ENCODE measurements at places on chromosomes 2 and 18.
A peak's percentile ranks its signal among the peaks of the same experiment; 100 is the strongest.

GRCh38 chr2:193267496-193268002, 1072.8 kb upstream of the TMEFF2 start:
- DNase-seq, result no peak

- no peak for DNase-seq
These were observed 2.1 kb downstream of the DHRS9 start for GRCh38 chr2:169071455-169071854.

- DNase-seq, result peak; percentile 55
These were observed 31.5 kb downstream of the TRABD2A start for GRCh38 chr2:84849271-84849952.

- no peak for DNase-seq
These were observed 302.7 kb upstream of the ZC3H15 start for GRCh38 chr2:186183406-186183805.

GRCh38 chr2:30708491-30709290, 98.6 kb downstream of the CAPN13 start:
- DNase-seq, result peak; percentile 43

DNA sequence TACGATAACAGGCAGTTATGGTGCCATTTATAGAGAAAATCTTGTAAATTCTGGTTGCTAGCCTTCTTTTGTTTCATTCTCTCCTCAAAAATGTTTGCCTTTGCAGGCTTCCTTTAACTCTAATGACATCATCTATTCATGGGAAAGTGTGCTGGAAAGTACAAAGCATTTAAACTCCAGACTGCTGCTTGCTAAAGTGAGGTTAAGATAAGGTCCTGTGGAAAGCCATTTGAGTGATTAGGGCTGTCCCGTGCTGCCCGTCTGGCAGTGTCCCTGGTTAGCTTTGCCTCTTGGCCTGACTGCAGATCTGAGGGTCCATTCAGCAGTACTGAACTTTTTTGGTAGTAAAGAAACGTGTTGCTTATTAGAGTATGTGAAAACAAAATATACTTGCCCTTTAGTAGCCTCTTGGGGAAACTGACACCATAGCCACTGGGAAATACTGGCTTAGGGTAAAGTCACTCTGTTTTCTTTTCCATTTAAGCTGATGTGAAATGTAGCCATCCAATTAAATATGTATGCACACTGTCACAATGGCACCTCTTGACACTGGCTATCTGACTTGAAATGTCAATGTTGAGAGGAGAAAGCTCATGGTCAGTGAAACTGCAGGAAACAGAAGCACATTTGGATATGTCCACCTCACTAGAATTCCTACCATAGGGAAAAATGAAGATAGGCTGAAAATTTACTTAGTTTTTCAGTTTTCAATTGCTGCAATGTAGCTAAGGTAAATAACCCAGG, 321.5 kb downstream of the SLC8A1 start:
- DNase-seq, result no peak

DNA sequence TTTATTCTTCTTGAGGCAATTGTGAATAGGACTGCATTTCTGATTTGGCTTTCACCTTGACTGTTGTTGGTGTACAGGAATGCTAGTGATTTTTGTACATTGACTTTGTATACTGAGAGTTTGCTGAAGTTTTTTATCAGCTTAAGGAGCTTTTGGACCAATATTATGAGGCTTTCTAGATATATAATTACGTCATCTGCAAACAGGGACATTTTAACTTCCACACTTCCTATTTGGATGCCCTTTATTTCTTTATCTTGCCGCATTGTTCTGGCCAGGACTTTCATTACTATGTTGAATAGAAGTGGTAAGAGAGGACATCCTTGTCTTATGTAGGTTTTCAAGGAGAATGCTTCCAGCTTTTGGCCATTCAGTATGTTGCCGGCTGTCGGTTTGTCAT, 425.4 kb upstream of the CHAC2 start:
- DNase-seq, result no peak

GRCh38 chr2:54499661-54500060, 43.5 kb downstream of the SPTBN1 start:
- no peak for DNase-seq

DNA sequence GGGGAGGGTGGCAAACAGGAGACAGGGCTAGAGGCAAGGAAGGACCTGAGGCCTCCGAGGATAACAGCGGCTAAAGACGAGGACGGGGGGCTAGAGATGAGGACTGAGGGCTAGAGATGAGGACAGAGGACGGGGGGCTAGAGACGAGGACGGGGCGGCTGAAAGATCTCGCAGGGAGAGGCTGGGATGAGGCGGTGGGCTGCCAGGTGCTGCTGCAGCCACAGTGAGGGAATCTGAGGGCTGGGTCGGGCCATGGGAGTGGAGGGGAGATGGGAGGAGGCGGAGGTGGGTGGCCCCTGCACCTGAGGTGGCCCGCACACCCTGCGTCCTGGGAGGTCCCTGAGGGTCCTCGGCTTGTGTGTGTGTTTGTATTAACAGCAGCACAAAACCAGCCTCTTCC, 350.2 kb upstream of the SALL3 start:
- DNase-seq, result no peak

GRCh38 chr18:46061387-46061786, 10.7 kb downstream of the PSTPIP2 start:
- DNase-seq, result no peak

DNA sequence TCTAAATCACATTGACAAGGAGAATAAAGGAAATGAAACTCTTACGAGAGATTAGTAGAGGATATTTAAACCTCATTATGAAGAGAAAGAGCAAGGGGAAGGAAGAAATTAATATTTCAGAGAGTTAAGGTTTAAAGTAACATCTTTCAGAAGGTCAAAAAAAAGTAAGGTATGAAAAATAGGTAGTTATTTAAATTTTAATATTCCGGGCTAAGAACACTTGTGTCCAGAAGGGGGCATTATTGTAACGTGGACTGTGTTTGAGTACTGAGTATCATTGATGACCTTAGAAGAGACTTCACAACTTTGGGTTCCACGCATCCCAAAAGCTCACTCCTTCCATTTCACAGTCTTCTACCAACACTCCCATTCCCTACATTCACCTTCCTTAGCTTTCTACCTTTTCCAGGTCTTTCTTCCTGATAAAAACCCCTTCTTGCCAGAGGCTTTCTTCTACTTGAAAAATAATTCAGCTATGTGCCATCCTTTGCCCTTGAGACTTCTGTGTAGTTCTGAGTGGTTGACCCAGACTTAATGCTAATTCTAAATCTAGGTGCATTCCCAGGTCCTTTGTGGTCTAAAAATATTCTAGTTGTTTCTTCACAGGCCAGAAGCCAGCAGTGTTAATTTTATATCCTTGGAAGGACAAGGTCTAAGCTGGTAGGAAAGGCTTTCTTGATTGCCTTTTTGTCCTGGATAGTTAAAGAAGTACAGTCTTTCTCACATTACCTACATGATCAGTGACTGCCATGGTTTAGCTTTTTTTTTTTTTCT, 16.5 kb downstream of the DYNC1I2 start:
- no peak for DNase-seq

GRCh38 chr2:188291617-188292347, at the start of gene GULP1:
Gene GULP1, plus strand, starts transcription at chr2:188291874. Its CDS starts 185,829 bp downstream, at chr2:188477703.
- DNase-seq, result peak; percentile 54

DNA sequence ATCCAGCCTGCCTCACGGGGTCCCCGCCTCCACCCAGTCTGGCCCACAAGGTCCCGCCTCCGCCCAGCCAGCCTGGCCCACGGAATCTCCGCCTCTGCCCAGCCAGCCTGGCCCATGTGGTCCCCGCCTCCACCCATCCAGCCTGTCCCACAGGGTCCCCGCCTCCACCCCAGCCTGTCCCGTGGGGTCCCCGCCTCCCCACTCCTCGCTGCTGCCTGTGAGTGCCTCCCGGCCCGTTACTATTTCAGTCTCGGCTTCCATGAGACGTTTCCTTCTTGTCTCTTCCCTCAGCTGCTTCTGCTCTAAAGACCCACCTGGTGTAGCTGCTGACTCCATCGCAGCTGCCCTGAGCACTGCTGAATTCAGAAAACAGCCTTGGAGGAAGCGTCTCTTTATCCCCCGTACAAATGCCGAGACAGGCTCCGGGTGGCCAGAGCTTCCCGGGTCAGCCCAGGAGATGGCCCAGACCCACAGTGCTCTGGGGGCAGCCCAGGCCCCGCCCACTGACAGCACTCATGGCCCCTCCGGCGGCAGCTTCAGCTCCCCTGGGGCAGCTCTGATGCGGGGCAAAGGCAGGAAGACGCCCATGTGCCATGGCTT, 69.8 kb downstream of the NFATC1 start:
- DNase-seq, result no peak

DNA sequence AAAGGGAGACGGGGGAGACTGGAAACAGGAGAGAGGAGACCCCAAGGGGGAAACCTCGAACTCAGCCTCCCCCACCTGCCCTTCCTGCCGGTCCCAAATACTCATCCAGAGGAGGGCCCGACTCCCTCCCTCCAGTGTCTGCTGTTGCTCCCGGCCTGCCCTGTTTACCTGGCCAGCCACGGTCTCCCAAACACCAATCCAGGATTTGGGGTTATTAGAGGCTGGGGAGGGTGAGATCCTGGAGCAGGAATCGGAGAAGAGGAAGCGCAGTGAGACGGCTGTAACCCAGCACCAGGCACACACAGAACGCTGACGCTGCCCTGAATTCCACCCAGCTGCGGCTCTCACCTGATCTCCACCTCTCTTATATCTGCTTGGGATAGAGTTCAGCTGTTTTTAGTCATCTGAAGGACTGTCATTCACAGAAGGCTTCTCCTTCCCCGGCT, 213.0 kb downstream of the TNS1 start:
- DNase-seq, result no peak

GRCh38 chr18:79819968-79820351, 22.2 kb downstream of the KCNG2 start:
- no peak for DNase-seq

DNA sequence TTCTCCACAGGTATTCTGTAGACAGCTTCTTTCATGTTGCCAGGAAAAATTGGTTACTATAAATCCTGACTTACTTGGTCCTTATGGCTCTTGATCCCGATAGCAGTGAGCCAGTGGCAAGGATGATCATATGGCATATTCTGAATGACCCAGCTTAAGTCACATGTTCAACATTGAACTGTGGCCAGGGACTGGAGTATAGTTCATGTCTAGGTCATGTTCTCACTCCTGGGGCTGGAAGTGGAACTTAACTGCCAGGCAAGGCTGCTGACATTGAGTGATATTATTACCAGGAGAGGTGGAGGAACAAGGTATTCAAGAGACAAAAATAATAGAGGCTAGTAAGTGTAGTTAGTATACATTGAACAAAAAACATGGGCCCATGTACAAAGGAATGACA, 26.2 kb downstream of the R3HDM1 start:
- DNase-seq, result no peak

DNA sequence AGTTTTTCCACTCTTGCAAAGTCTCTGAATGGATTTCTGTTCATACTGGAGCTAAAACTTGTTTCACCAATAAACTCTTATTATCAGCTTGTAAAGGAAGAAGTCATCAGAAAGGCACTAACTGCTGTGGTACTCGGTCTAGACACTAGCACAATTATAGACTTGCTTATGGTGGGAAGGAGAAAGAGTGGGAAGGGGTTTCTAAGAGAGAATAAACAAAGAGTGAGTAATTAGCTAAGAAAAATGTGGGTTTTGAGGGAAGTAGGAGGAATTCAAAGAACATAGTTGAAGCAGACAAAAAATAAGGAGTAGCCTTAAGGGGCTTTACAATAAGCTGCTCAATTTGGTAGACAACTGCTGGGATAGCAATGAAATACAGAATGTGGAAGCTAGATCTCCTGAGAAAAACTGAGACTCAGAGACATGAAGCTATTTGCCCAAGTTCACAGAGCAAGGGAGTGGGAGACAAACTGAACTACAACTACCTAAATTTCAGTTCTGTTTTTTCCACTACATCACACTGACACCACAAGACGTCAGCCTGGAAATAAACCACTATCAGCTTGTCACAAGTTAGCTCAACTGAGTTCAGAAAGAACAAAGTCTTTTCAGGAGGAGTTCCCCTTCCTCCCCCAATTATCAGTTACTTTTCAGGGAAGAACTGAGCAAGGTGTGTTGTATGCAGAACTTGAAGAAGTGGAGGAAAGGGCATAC, 59.7 kb downstream of the MAP4K3 start:
- no peak for DNase-seq

- no peak for DNase-seq
These were observed 143.2 kb downstream of the RHBDD1 start for GRCh38 chr2:226979004-226979403.

DNA sequence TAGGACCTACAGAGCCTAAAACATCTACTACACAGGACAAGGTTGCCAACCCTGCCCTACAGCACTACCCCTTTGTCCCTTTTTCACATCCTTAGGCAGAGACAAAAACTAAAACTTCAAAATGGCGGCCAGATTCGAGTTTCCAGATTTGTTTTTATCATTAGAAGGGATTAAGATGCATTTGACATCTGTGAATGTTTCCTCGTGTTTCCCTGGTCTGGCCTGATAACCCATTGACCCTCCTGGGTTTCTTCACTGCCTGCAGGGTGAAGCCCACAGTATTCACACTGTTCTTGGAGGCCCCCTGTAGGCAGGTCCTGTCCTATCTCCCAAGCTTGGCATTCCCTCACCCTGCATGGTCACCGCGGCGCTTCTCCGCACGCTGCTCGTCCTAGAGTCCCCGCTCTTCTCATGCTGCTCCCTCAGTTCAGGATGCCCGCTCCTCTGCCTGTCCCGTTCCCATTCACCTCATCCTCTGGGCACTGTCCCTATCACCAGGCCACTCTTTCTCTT, 67.6 kb downstream of the TPGS2 start:
- no peak for DNase-seq

DNA sequence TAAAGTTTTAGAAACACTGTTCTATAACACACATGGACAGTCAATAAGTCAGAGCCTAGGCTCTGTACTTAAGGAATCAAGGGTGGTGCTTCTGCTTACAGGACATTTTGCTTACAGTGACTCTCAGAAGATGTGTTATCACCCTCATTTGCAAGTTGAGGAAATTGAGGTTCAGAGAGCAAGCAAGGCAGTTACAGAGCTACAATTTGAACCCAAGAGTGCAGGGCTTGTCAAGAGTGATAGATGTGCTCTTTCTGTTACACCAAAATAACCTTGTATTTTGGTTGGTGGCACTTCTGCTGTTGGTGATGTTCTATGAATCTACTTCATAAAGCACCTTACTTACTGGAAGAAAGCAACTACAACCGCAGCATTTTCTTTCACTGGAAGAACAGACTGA, 170.2 kb downstream of the THADA start:
- no peak for DNase-seq

DNA sequence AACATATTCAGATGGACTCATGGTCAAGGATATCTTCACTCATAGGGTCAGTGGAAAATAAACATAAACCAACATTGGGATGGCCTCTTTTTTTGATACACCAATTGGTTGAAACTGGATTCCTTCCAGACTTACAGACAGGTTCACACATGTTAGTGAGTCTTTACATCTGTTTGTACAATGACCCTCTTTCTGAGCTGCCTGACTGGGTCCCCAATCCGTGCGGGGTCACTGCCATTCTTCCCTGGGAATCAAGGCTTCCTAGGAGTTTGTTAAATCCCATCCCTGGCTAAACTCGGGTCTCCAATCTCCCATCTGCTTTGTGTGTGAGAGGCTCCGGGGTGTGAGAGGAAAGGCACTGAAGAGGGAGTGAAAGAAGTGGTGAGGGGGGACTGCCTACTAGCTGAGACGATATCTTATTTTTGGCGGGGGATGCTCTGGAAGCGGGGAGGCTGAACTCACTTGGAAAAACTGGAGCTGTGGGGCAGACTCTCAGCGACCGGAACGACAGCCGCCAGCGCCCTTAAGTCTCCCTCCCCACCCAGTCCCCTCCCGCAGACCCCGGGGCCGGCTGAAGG, 487 bp downstream of the STARD6 start:
- DNase-seq, result no peak
